ENCODE measurements at places on chromosomes 12 and 14.

DNA sequence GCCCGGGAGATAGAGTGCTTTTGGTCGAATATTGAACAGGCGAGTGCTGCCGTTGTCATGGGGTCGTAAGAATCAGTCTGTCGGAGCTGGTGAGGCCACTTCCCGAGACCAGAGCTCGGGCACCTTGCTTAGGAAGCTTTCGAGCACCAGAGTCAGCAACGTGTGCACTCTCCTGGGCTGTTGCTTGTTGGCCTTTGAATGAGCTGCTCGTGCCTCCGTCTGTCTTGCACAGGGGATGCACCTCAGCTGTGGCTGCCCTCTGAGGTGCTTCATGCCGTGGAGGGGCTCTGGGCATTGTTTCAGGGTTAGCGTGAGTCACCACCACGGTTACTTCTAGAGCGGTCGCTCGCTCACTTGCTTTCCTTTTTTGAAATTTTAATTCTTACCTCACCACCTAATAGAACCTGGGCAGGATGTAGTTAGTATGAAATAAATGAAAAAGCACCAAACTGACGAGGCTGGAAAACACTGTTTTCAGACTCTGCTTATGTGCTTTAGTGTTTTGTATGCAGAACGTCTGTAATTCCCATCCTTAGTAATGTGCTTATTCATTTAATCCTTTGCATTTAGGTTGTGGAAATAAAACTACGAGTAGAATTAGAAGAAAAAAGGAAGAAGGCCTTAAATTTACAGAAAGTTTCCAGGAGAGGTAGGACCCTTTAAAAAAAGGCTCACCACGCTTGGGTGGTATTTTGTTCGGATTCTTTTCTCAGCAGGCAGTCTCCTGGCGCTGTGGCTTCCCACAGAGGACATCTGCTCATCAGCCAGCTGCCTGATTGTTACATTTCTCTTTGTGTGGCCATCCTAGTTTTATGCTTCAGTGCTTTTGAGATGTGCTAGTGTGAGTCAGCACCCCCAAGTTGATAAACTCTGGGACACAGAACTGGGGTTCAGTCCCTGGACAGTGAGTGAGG, 40.6 kb downstream of the EP400 start:
- no peak for DNase-seq

DNA sequence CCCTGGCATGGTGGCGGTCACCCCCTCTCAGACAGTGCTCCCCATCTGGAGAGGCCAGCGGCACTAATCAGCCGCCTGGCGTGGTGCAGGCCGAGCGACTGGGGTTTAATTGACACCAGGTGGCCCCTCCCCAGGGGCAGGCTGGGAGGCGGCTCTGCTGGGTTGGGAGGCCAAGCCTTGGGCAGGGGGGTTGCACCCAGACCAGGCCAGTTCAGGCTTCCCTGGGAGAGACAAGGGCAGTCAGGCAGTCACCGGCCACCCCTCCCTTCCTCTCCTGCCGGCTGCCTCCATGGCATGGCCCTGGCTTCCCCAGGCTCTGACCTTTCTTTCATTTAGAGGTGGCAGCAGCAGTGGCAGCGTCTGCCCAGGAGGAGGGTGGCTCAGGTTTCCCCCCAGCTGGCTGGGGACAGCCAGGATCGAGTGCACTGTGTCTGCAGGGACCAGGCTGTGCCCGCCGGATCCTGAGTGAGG, 78.1 kb upstream of the NOS1 start:
- no peak for DNase-seq

- DNase-seq, result no peak
Measured at GRCh38 chr12:91937009-91937408, 208.6 kb downstream of the BTG1 start.

GRCh38 chr14:55707365-55707804, 127.4 kb downstream of the KTN1 start:
- peak; percentile 41 for DNase-seq

DNA sequence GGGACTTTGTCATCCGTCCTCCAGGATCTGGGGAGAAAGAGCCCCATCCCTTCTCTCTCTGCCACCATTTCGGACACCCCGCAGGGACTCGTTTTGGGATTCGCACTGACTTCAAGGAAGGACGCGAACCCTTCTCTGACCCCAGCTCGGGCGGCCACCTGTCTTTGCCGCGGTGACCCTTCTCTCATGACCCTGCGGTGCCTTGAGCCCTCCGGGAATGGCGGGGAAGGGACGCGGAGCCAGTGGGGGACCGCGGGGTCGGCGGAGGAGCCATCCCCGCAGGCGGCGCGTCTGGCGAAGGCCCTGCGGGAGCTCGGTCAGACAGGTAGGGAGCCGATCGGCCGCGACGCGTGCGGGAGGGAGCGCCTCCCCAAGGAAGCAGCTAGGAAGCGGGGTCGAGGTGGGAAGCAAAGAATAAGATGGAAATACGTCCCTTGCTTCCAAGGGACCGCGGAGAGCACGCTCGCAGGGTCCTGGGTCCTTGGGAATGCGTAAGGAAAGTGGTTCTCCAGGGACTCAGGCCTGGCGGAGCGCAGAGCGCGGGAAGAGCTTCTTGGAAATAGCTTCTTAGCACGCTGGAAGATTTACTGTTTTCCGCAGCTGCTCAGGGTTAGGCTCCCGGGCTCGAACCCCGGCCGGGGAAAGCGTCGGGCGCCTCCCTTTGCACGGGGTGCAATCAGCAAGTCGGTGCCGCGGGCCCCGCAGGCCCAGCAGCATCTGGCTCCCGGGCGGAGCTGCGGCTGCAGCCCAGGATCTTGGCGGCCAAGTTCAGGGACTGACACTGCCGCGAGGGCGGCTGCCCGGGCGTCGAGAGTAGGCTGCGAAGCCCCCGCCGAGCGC, 457 bp downstream of the SOCS2 start:
- DNase-seq, result no peak

GRCh38 chr14:93099643-93100042, 16.1 kb downstream of the ITPK1 start:
- DNase-seq, result no peak

DNA sequence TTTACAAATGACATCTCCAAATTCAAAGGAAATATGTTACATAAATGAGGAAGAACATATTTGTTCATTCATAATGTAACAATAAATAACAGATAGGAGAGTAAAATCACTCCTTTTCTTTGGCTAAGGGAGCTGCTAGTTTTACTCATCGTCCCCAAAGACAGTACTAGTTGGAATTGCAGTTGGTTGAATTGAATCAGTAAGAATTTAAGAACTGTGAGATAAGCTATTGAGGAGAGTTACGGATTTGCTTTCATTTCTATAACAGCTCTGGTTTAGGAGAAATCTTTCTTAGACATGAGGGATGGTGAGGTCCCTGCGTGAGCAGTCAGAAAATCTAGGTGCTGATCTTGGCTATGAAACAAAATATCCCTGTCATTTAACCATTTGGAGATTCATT, 402.8 kb downstream of the AEBP2 start:
- no peak for DNase-seq

DNA sequence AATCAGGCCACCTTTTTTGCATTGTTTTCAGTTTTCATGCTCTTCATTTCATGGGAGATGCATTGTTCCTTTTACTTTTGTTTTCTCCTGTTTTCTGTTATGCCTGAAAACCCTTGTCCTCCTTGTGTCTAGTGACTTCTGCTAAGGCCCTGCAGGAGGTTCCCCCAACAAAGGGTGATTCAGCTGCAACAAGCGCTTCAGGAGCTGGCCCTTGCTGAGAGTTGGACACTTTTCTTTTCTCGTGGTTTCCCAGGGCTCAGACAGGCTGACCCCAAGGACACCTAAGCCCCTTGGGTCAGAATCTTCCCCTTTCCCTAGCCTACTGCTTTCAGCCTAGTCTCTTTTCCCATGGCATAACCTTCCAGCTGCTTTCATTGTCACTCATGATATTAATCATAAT, 98.9 kb downstream of the PLXNC1 start:
- DNase-seq, result no peak

DNA sequence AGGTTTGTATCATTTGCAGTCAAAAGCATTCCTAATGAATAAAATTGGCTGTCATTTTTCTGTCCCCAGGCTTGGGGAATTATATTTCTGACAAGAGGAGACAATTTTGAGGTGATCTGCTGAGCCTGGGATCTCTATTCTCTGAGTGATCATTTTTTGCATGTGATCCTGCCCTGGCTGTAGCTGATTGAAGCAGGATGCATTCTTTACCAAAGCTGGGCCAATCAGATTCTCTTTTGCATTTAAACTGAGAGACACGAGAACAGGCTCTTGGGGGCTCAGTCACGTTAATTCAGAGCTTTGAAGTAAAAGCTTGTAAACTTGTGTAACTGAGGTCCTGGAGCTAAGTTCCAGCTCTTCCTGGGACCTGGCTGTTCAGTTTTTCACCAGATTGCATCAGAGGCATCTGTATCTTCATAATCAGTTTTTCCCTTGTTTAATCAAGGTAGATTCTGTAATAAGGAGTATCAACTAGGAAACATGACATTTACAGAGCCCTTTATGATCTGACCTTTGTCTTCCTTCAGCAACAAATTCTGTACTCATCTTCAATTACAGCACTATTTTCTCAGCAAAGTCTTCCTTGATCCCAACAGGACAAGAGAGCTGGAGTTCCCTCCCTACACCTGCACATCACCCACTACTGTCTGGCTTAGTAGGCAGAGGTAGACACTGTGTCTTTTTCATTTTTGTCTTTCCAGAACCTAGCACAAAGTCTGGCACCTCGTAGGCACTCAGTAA, 35.0 kb upstream of the MANSC4 start:
- no peak for DNase-seq

GRCh38 chr12:131226345-131227265, 272.9 kb downstream of the ADGRD1 start:
- no peak for DNase-seq

DNA sequence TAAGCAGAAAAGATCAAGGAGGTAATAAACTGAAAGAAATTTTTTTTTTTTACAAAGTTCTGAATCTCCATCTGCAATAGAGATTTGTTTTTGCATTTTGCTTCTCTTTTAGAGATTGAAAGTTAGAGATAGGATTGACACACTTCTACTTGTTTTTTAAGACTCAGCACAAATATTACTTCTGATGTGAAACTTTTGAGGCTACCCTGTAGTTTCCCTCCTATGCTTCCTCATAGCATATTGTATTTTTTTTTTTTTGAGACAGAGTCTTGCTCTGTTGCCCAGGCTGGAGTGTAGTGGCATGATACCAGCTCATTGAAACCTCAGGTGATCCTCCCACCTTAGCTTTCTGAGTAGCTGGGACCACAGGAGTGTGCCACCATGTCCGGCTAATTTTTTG, 32.1 kb upstream of the SGPP1 start:
- DNase-seq, result no peak

DNA sequence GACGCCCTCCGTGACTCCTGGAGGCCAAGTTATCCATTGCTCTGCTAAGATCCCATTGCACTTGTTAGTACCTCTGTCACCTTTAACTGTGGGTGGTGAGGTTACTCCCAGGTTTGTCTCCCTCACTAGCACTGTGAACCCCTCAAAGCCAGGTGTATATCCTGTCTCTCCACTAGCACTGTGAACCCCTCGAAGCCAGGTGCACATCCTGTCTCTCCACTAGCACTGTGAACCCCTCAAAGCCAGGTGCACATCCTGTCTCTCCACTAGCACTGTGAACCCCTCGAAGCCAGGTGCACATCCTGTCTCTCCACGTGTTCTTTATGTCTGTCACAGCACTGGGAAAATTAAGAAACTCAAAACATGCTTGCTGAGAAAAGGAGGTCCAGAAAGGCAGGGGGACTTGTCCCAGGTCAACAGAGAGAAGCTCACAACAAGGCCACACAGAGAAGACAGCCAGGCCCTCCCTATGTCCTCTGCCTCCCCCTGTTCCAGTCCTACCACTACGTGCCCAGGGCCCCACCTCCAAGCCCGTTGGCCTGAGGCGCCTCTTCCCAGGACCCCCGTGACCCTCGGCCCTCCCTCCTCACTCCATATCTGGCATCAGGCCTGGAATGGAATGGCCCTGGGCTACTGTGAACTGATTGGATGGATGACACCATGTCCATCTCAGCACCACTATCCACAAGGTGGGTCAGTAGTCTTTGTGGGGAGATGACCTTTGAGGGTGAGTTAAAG, 26.4 kb upstream of the FKBP4 start:
- DNase-seq, result no peak

GRCh38 chr14:93023802-93024434, 91.8 kb downstream of the ITPK1 start:
- no peak for DNase-seq

- no peak for DNase-seq
Measured at GRCh38 chr12:104387190-104387589, 69.6 kb upstream of the CHST11 start.

- no peak for DNase-seq
Measured at GRCh38 chr12:7058163-7058845, 2.2 kb upstream of the C1S start.

DNA sequence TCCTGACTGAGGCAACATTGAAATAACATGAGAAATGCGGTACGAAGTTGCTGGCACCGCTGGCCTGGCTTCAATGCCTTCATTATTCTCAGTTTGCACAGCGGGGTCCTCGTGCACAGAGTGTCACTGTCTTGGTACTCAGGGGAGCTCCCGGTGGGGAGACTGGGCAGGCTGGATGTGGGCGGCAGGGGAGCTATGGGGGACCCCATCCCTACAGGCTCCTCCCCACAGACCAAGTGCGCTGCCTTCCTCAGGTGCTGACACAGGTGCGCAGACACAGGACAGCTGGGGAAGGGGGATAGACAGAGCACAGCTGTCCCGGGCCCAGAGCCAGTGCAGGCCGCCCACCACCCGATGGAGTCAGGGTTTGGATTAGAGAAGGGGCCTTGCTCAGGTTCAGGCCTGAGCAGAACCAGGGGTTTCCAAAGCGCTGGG, 270.1 kb downstream of the ADGRD1 start:
- DNase-seq, result no peak

- no peak for DNase-seq
Measured at GRCh38 chr12:53827306-53827705, 75.5 kb upstream of the CISTR start.

- DNase-seq, result no peak
Measured at GRCh38 chr12:10595881-10596280, 17.5 kb downstream of the MAGOHB start.

DNA sequence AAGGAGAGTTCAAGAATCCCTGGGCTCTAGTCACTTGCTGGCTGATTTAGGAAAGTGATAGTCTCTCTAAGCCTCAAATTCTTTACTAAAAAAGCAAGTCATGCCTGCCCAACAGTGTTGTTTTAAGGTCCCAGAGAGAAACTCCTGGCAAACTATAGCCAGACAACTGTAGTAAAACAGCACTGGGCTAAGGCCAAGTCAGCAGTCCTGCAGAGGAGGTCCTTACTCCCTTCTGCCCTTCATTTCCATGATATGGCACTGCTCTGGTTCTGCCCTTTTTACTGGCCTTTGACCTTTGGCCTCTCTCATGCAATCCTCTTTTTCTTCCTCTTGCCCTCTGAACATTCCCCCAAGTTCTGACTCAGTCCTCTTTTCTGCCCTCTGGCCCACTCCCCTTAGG, 74.9 kb downstream of the VWF start:
- no peak for DNase-seq

GRCh38 chr12:79614730-79615129, 76.0 kb downstream of the PAWR start:
- DNase-seq, result no peak

Data from RWPE1 (cell line).